ENCODE measurements at places on chromosomes 2 and 18.
A peak's percentile ranks its signal among the peaks of the same experiment; 100 is the strongest.

DNA sequence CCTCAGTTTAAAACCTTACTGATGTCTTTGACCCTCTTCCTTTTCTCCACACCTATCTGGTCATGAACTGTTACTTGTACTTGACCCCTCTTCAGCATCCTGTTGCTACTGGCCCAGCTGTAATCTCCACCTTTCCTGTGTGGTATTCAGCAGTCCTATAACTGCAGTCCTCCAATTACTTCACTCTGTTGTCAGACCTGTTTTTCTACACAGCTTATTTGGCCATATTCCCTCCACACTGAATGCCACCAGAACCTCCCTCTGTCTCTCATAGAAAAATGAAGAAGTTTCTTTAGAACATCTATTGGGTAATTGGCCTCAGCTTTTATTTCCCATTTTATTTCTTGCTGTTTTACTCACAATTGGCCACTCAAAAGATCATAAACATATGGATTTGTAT is 155.4 kb downstream of the ASXL3 start:
- DNase-seq = no peak

DNA sequence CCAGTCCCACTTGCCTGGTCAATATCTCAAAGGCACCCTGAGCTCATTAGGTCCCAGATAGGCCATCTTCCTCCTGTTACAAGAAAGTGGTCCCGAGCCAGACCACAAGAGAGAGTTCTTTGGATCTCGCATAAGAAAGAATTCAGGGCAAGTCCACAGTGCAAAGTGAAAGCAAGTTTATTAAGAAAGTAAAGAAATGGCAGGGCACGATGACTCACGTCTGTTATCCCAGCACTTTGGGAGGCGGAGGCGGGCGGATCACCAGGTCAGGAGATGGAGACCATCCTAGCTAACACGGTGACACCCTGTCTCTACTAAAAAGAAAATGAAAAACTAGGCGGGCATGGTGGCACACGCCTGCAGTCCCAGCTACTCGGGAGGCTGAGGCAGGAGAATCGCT is 10.8 kb upstream of the SMAD7 start:
- no peak for DNase-seq

DNA sequence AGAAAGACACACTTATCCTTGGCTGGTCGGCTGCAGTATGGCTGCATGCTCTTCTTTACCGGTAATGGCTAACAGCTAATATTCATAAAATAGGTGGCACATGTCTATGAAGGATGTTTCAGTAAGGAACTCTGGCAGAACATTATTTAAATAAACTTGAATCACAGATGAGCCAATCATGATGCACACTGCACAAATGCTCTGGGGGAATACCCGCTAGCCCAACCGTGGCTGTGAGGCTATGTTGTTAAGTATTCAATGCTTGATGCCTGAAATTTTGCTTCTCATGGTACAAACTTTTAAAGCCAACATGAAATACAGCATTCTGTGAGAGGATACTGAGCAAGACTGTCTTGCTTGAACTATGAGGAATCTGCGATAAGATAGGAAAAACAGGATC is 505.8 kb downstream of the ZEB2 start:
- no peak for DNase-seq

- no peak for DNase-seq
Measured at GRCh38 chr18:10453806-10454680, at the start of gene APCDD1. APCDD1 (plus strand) TSS chr18:10454635; CDS start chr18:10454982, 347 bp downstream.

GRCh38 chr2:101255501-101255900 is 2.8 kb downstream of the CNOT11 start:
- no peak for DNase-seq

- DNase-seq = peak; percentile 75
Measured at GRCh38 chr2:229454934-229455631, 184.0 kb upstream of the PID1 start.

GRCh38 chr2:236852100-236852976 is 233.4 kb upstream of the COPS8 start:
- no peak for DNase-seq

GRCh38 chr2:171522788-171523087 is 464 bp downstream of the CYBRD1 start:
- DNase-seq = no peak
